T-helper 1 cell (primary cell): ENCODE measurements at places on chromosomes 13 and 19.

- DNase-seq: no peak
These were observed 208.3 kb upstream of the NBEA start for GRCh38 chr13:34733721-34734120.

GRCh38 chr13:102170305-102170704, 231.5 kb downstream of the FGF14 start:
- no peak for DNase-seq

DNA sequence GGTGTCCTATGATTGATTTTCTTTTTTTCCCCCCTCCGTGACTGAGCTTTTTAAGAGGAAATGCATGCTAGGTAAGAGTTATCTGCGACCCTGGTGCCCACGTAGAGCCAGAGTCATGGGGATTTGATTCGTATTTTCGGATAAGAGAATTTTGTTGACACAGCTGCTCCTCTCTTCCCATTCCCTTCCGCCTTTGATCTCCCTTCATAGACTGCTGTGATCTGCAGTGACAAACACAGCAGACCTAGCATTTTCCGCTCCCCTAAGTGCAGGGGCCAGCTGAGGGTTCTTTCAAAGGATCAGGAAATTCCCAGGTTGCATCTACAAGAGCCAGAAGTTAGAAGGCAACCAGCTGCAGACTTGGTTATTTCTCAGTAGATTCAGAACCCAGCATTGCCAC, 70.5 kb downstream of the ZNF568 start:
- no peak for DNase-seq

- no peak for DNase-seq
These were observed 75.8 kb upstream of the FRY start for GRCh38 chr13:31955741-31956140.

DNA sequence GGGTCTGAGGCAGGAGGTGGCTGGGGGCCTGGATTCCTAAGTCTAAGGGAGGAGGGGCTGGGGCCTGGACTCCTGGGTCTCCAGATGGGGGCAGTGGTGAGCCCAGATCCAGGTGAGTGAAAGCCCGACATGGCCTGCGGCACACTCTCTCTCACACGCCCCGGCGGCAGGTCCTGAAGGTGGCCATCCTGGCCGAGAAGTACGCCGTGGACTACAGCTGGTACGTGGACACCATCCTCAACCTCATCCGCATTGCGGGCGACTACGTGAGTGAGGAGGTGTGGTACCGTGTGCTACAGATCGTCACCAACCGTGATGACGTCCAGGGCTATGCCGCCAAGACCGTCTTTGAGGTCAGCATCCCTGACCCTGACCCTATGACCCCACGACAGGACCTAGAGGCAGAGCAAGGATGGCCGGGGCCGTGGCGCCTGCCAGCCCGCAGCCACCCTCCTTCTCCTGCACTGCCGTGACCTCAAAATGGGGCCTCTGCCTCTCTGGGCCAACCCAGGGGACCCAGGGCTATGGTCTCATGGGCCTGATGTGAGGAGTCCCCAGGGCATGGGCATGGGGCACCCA, 13.2 kb downstream of the FUZ start:
- DNase-seq: no peak

DNA sequence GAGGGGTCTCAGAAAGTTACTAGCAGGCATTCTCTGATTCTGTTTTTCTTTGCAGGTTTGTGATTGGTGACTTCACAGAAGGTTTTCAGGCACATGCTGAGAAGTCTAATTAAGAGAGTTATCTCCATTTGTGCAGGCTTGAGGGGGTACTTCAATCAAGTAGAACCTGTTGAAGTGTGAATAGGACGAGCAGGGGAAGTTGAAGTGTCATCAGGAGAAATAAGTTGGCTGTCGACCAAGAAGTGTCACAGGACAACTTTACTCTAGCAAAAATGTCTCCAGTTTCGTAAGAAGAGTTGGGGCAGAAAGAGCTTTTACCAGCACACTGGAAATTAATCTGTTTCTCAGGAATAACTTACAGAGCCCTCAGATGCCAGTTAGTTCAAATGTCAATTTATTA, 576.5 kb upstream of the SLITRK5 start:
- DNase-seq: no peak

DNA sequence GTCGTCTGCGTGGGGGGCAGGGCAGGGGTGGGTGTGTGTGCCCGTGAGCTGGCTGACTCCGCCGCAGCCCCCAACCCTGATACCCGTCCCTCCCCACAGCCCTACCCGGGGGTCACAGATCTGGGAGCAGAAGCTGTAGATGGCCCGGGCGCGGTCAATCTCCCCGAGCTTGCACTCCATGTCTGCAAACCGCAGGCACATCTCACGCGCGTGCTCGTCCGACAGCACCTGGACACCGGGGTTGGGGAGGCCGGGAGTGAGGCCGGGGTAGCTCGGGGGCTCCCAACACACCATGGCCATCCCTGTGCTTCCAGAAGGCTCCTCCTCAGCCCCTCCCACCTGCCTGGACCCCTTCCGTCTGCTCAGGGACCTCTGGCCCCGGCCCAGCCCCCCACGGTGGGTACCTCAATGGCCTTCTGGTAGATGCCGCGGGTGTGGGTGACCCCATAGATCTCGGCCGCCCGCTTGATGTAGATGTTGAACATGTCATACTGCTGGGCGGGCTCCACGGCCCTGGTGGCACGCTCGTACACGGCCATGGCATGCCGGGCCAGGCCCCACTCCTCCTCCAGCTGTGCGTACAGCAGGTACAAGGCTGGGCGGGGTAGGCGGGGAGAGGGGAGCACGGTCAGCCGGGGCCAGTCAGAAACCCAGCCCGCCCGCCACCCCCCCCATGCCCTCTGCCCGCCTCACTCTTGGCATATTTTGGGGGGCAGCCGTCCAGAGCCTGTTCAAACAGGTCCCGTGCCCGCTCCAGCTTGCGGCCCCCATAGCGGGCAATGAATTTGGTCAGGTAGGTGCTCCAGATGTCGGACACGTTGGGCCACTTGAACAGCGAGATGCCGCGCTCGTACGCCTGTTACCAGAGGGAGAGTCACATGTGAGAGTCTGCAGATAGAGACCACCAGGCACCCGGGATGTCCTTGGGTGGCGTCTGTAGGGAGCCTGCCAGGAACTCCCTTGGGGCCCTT, 8.6 kb downstream of the XAB2 start:
- no peak for DNase-seq

DNA sequence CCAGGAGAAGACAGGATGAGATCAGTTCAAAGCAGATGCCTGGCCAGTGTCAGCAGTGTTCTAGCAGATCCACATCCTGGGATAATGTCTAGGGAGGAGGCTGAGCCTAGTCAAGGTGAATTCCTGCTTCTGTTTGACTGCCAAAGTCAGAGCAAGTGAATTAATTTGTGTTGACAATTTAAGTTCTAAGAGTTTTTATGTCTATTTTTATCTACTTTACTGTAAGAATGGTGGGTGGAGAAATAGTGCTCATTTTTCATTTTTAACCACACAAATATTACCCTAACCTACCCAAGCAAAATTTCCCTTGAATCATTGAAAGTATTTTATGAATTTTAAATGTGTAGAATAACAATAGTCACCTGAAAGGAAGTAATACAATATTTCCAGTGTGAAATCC, 207.6 kb upstream of the SLC10A2 start:
- DNase-seq: no peak

- no peak for DNase-seq
These were observed 17.2 kb downstream of the LDLR start for GRCh38 chr19:11106477-11106876.

DNA sequence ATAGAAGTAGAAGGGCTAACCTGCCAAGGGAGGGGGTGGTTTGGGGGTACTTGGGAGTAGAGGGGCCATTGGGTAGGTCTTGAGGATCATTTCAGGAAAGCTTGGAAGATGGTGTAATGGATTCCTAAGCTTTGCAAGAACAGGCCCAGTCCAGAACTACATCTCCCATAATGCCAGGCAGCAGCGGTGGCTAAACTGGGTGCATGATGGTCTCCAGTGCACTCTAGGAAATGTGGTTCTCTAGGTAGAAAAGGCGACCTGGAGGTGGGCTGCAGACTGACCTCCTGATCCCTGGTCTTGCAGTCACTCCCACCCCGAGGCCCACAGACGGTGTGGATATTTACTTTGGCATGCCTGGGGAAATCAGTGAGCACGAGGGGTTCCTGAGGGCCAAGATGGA, 3.8 kb downstream of the APLP1 start:
- DNase-seq: no peak

DNA sequence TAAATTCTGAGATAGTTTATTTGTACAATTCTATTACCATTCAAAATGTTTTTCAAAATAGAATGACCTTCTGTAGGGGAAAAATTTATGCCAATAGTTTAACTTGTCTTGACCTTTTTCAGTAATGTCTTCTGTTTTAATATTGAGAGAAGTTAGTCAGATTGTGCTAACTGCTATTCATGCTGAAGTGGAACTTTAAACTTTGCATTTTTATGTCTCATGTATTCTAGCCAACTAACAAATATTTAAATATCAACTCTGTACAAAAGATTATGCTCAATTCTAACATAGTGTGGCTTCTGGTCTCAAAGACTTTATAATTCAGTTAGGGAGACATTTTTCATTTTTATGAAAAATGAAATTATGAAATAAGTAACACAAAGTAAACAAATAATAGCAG, 94.2 kb downstream of the WDFY2 start:
- no peak for DNase-seq

GRCh38 chr13:40508127-40508526, 158.3 kb downstream of the FOXO1 start:
- no peak for DNase-seq

- DNase-seq: no peak
These were observed 5.2 kb upstream of the PLIN4 start for GRCh38 chr19:4523306-4524110.

- DNase-seq: no peak
These were observed 34.3 kb downstream of the ATP4B start for GRCh38 chr13:113623491-113624234.

DNA sequence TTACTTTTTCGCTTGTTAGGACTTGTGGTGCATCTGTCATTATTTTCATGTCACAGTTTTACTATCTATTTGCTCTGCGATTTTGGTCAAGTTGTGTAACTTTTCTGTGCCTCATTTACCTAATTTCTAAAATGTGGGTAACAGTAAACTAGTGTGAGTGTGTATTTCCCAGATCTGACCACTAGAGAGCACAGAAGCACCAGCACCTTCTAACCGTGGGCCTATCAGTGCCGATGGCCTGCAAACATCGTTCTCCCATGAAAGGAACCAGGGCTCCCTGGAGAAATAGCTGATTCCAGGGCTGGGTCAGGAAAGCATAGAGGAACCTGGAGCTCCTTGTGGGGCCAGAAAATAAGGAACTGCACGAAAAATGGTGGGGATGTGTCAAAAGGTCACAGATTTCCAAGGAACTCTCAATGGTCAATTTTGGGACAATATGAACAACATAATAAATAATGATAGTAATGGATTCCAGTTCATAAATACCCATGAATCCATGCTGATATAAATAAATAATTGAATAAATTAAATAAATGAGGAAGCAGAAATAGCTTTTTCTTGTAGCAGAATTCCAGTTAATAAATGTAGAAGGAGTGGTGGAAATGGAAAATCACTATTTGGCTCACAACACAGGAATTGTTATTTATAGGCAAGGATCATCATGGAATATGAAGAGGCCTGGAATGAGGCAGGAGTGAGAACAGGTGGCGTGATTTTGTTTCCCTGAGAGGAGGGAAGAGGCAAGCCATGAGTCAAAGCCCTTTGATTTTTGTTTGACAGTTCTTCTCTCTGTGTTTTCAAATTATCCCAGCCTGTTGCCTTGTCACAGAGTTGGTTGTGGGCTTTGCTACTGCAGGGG, 31.1 kb downstream of the CEACAM8 start:
- no peak for DNase-seq

GRCh38 chr13:36369268-36370107, 23.3 kb upstream of the SPART start:
- DNase-seq: no peak

DNA sequence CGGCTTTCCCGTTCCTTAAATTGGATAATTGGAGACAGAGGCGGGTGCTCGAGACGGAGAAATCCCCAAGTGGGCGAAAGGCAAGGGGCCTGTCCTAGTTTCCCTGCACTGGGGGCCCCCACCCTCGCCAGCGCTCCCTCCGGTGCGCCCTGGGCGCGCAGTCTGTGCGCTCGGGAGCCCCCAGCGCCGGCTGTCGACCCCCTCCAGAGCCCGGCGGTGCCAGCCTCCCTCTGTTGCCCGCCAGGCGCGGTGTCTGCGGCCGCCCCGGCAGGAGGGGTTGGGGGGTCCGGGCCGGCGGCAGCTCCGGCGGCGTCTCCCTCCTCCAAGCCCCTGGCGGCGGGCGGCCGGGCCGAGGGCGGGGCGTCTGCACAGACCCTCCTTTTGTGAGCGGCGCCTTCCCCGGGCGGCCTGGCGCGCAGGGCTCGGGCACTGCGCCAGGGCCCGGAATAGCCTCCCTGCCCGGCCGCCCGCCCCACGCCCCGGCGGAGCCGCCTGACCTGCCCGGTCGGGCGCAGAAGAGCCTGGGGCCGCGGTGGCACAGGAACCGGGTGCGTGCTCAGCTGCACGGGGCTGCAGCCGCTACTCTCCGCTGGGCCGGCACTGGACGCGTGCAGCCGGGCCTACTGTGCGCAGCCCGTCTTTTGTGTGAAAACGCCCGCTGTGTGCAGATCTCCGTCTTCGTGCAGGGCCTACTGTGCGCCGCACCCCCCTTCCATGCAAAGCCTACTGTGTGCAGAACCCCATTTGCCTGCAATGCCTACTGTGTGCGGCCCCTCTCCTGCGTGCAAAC, 13.2 kb downstream of the GADD45B start:
- peak; percentile 16 for DNase-seq

GRCh38 chr19:46629546-46630025, 4.7 kb upstream of the PTGIR start:
- no peak for DNase-seq

DNA sequence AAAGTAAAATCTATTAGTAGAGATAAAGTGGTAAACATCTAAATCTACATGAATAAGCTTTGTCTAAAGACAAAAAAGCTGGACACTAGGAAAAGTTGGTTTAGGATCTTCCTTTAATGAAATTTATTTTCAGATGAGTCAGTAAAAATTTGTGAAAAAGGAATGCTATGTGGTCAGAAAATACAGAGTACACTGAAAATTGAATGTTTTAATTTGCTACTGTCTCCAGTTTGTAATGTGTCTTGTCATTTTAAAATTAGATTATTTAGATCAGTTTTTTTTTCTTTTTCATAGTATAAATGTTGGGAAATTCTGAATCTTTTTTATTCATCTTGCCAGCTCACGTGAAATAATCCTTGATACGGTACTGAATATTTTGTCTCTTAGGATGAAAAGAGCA, 56.9 kb downstream of the SLITRK6 start:
- no peak for DNase-seq

GRCh38 chr13:109779074-109779473, 7.3 kb downstream of the IRS2 start:
- DNase-seq: no peak

GRCh38 chr13:49210669-49211068, 9.5 kb upstream of the MLNR start:
- DNase-seq: no peak

DNA sequence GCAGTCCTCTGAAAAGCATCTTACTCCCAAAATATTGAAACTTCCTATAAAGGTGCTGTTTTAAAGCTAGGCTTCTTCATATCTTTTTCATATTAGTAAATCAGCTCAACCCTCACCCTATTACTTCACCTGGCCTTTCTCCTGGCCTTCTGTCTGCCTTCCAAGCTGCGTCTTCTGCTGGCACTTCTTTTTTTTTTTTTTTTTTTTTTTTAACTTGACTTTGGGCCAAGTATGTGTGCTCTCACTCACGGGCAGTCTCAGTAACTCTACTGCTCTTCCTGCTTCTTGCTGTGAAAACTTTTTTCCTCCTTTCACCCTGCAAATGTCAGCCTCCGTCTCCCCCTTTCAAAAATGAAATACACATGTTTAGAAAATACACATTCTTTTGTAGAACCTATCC, 41.2 kb upstream of the KCTD4 start:
- no peak for DNase-seq
